NCI-H510A treated with DMSO at 0.1 percent for 48 hours (cell line): ENCODE measurements at places on chromosomes 2 and 18.

- DNase-seq, result no peak
These were observed 68.1 kb upstream of the CTAGE1 start for GRCh38 chr18:22485808-22486244.

DNA sequence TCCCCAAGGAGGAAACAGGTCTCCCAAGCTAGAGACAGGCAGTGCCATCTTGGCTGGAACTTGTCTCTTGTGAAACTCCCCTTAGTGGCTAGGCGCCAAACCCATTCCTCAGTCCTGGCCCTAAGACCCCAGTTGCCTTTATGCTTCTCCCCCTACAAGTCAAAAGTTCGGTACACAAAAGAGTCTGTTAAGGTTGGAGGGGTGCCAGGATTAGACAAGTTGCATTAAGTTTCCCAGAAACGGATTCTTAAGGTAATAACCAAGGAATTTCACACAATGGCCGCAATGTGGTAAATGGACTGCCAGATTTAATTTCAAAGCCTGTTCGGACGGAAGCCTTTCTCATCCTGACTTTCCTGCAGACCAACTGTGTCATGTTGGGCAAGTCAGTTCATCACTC is 80.7 kb downstream of the CCBE1 start:
- no peak for DNase-seq

- no peak for DNase-seq
These were observed 300.6 kb upstream of the SALL3 start for GRCh38 chr18:78679031-78679430.

GRCh38 chr2:67650291-67651133 is 253.4 kb downstream of the ETAA1 start:
- DNase-seq, result peak; percentile 9

DNA sequence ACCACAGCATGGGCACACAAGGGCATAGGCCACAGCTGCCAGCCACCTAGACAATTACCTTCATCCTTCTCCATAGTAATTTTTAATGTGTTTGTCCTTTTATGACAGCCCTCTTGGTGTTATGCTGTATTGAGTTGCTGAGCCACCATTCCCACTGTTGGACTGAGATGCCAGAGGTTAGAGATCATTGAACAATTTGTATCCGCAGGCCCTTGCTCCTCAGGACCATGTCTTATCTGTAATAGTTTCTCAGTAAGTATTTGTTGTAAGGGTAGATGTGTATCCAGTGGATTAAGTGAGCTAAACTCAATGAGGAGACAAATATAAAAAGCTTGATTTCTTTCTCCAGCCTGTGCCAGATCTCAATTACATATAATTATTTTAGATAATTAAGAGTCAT is 832.8 kb upstream of the ID2 start:
- DNase-seq, result no peak

- DNase-seq, result no peak
These were observed 96.5 kb downstream of the CCDC93 start for GRCh38 chr2:117917223-117917917.
